ENCODE measurements at places on chromosomes 2 and 18. TPM values are rescaled to one million over a fixed set of nuclear protein-coding genes. Genes with fewer than 3 reads are reported as not detected.
A peak's percentile ranks its signal among the peaks of the same experiment; 100 is the strongest.

Gene CDH7
- total RNA-seq = 0.94 TPM

GRCh38 chr2:231395188-231396057, at the start of gene B3GNT7:
B3GNT7 (plus strand) TSS chr2:231395710; CDS start chr2:231395804, 94 bp downstream.
- DNase-seq = peak; percentile 63

Gene TGFA
- total RNA-seq = 3.0 TPM

DNA sequence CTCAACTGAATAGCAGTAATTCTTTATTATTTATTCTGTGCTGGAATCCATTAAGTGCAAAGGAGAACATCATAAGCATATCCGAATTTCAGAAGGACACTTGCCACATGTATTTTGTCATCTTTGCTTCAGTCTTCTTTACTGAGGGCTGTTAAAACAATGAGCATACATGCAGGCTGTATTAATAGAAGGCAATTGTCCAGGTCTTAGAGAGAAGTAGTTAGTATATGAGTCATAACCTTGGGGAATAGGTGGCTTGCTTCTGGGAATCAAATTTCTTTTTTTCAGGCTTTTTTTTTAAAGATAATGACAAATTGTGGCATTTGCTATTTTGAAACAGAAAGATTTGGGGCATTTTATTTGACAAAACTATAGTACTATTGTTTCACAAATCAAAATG, 773.5 kb downstream of the CNTNAP5 start:
- DNase-seq = no peak

- DNase-seq = no peak
Observed at GRCh38 chr2:139469985-139470384, 689.8 kb upstream of the NXPH2 start.

Gene BUB1
- 115 TPM for total RNA-seq

DNA sequence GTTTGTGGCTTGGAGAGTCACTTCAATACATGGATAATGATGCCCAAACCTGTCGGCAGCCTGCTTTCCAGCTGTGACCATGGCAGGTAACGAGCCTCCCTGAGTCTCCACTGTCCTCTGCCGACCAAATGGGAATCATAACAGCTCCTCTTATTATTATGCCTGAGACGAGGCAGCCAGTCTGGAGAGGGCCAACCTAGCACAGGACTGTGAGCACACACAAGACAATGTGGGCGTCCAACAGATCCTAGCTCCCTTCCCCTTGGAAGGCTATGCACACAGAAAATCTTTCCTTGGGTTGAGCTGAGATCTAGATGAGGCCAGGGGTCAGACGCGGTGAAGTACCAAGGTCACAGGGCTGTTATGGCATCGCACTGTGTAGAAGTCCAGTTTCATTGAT, 890 bp upstream of the SLC4A3 start:
- DNase-seq = no peak

Data from WTC11 (cell line).